Breast epithelium (tissue), 4 donors: ENCODE measurements at places on chromosomes 11 and 22.
A peak's percentile ranks its signal among the peaks of the same experiment; 100 is the strongest.

DNA sequence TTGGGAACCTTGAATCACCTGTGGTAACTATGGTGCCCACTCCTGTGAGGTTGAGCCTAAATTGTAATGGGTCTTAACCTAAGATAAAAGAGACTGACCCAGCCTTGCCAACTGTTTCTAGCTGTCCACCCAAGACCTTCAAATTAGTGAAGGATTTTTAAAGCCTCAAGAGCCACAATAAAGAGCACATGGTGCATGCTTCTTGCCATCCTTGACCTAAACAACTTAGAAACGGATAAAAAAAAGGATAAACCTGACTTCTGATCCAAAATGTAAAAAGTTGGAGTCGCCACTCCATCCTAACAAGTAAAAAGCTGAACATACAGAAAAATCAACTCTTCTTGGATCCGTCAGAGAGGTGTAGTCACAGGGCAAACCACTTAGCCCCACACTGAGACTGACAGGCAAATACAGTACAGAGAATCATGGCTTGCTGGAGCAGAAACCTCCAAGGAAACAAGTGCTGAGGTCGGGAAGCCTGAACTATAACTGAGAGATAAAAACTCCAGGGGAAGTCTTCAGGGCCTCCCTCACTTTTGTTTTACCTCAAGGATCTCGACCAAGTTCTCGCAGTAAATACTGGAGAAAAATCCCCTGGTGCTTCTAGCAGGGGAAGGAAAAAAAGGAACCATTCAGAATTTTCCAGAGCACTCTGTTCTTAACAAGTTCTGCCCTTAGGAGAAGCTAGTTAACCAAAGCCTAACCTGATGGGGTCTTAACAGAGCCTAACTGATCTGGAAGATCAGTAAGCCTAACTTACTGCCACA lies 16.3 kb downstream of the ENTHD1 start:
- no peak for DNase-seq

DNA sequence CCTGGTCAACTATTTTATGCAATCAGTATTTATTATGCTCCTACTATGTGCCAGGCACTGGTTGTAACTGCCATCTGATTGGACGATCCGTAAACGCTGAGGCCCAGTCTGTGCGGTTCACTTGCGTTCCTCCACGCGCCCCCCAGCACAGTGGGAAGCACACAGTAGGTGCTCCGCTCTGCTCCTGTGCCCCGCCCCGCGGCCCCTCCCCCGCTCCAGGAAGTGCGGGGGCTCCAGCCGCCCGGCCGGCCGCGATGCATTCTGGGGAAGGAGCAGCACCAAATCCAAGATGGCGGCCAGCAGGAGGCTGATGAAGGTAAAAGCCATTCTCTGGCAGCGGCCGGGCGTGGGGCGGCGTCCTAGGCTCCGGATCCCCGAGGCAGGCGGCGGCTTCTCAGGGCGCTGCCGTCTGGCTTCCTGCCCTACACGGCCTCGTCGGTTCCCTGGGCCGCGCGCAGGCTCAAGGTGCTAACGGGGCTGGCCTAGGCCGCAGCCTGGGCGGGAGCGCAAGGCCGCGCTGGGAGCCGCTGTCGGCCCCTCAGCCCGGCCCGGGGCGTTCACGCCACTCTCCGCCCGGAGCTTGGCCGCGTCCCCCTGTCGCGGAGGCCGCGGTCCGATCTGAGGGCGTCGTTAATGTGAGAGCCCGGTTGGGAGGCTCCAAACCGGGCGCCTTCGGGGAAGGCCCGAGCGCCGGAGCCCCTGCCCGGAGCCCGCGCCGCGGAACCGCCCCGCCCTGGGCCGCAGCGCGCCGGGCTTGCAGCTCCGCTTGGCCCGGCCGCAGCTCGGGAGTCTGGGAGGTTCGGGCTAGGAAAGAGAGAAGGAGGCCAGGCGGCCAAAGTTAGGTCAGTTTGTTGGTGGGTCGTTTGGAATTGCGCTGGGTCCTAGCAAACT lies at the start of gene UBE2L3:
Gene UBE2L3 (plus strand): TSS at position 259 of the 891 bp plus-strand sequence. CDS start 31 bp downstream, at position 290.
- peak; percentile 81 for DNase-seq

DNA sequence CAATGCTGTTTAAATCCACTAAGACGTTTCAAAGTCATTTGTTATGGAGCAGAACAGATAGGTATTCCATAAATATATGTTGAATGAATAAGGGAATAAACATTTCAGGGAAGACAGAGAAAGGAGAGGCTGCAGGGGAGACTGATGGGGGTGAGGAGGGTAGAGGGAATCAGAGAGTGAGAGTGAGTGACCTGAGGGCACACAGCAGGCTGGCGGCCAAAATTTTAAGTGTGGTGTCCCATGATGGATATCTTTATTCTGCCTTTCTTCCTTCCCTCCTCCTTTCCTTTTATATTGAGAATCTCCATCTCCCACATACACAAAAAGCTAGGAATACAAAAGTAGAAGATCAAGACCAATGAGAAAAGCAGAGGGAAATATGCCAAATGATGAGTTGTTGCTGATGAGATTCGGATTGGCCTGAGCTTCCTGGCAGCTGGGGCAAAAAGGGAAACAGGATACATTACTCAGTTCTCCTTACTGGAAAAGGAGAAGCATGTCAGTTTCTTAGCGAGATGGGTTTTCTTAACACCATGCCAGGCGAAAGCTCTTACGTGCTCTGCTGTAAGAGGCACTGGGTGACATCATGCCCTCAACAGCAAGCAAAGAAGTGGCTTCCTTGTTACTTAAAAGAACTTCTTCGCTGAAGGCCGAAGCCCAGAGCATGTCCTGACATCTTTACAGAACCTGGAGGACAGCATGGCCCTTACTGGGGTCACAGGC lies 11.2 kb upstream of the CYTH4 start:
- no peak for DNase-seq

DNA sequence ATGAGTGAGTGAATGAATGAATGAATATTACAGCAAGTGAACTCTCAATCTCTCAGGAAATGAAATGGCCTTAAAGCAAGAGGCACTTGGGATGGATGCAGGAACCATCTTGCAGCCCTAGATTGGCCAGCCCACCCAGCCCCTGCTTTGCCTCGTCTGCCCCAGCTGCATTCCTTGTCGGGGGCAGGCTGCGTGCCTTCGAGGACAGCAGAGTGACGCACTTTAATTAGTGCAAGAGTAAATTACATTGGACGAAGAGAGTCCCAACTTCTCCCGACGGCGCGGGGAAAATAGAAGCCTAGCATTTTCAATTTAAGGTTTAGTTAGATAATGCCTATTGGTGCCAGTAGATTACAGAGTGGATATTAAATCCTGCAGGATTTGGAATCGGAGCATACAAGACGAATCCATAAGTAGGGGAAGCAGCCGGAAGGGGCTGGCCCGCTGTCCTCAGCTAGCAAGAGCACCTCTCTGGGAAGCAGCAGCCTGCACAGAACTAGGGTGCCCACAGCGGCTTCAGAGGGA lies 33.8 kb downstream of the TRIM29 start:
- no peak for DNase-seq

GRCh38 chr11:119179983-119180382 lies 5.3 kb upstream of the NHERF4 start:
- no peak for DNase-seq

DNA sequence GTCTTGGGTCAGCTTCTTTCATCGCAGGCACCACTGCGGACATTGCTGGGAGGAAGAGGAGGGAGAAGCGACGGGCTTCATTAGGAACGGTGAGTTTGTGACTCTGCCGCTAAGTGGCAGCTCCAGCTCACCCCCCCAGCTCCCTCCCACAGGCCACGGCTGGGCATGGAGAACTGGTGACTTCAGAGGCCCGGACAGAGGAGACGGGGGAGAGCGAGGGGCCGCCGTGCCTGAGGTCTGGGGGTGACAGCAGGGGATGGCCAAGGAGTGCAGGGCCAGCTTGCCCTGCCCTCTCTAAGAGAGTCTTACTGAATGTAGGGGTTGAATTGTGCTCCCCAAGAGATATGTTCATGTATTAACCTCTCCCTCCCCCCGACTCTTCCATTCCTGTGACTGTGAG lies 13.9 kb upstream of the NFAM1 start:
- DNase-seq, result no peak

- DNase-seq, result no peak
Measured at GRCh38 chr22:18977824-18978425, 41.8 kb upstream of the PRODH start.

DNA sequence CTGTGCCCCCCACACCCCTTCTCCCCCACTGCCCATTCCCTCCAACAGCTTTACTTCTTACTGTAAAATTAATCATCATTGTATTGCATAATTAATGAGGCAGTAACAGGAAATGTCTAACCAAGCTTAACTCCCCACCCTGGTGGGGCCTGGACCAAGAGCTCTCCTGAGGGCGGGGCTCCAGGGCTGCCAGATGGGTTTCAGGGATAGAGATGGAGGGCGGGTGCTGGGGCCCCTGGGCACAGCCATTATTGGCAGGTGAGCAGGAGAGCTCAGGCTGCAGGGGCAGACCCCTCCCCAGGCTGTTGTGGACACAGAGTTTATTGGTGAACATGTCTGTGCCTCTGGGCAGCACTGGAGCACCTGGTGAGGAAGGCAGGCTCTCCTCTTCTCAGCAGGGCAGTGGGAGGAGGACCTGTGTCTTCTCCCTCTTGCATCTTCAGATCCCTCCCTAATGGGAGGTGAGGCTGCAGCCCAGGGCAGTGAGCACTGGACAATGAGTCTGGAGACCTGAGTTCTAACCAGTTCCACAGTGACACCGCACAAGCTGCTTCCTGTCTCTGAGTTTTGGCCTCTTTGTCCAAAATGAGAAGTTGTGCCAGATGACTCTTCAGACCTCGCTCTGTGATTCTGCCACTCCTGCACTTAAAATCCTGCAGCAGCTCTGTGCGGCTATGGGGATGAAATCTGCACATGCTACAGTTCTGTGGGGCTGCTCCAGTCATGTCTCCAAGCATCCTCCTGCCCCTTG lies 233.3 kb downstream of the CEP164 start:
- DNase-seq, result no peak

- DNase-seq, result no peak
Measured at GRCh38 chr11:109033627-109034338, 368.9 kb downstream of the DDX10 start.

- peak; percentile 48 for DNase-seq
Measured at GRCh38 chr22:48490500-48491411, 1336.9 kb downstream of the BRD1 start.

GRCh38 chr11:92500453-92500852 lies 275.8 kb downstream of the FAT3 start:
- DNase-seq, result no peak

- DNase-seq, result peak; percentile 99
Measured at GRCh38 chr11:64916775-64917662, at the start of gene ATG2A. TSS of gene ATG2A (minus strand) at chr11:64917209. CDS start at chr11:64917135, 74 bp downstream.

GRCh38 chr11:96043291-96043690 lies 119.4 kb upstream of the MTMR2 start:
- no peak for DNase-seq

- DNase-seq, result no peak
Measured at GRCh38 chr11:134349109-134349801, 17.5 kb downstream of the GLB1L2 start.

- DNase-seq, result no peak
Measured at GRCh38 chr11:101668236-101668635, 84.4 kb upstream of the TRPC6 start.

GRCh38 chr11:128279866-128280265 lies 307.5 kb downstream of the ETS1 start:
- DNase-seq, result no peak

- DNase-seq, result no peak
Measured at GRCh38 chr11:1150116-1150515, 7.6 kb upstream of the MUC5AC start.

DNA sequence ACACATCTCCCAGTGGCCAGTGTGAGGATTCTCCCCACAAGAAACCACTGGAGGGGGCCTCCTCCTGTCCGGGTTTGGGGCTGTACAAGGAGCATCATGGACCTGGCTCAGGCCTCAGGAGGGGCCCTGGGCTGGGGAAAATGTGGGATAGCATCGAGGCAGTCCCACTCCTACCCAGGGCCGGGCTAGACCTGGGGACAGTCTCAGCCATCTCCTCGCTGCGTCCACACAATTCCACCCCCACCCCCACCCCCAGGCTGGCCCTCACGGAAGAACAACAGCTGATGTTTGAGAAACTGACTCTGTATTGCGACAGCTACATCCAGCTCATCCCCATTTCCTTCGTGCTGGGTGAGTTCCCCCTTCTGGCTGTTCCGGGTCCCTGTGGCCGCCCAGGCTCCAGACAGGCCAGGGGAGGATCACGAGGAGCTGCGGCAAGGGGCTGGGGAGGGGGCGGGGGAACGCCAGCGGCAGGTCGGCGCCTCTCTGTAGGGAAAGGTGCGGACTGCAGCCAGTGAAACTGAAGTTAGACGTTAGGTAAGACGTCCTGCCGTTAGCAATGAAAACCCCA lies 4.8 kb downstream of the BEST1 start:
- DNase-seq, result peak; percentile 64

DNA sequence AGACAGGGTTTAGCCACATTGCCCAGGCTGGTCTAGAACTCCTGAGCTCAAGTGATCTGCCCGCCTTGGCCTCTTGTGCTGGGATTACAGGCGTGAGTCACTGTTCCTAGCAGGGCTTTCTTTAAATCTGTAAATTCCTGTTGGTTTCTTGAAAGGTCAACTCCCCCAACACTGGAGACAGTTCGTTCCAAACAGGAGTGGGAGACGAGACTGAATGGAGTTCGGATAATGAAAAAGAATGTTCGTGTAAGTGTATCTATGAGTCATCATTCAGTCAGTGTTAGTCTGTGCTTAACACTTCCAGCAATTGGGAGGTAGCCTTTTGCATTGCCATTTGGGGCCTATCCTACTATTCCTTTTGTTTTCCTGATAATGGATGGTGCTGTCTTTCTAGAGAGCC lies 10.0 kb upstream of the BACE1-AS start:
- DNase-seq, result no peak

DNA sequence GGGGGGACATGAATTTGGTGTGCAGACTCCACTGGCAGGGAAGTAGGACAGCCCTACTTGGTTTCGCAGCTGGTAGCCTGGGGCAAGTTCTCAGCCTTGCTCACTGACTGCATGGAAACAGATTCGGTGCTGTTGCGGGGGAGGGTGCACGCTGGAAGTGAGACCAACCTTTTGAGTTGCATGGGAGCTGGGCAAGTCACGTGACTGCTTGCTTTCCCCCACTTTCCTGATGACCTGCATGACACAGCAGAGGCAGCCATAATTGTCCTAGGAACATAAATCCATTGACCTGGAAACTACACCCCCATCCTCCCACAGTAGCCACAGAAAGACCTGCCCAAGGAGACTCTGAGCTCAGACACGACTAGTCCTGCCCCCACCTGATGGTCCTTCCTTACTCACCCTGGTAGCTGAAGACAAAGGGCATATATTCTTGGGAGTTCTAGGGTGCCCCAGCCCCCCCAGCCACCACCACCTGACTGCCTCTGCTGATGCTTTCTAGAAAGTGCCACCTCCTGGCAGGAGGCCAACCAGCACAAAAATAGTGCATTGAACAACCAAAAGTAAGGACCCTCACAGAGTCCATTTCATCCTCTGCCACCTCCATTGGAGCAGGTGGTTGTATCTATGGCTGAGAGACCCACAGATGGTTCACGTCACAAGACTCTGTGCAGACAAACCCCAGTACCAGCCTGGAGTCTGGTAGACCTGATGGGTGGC lies 4.1 kb upstream of the HBG2 start:
- no peak for DNase-seq

GRCh38 chr22:41782316-41782715 lies 18.2 kb upstream of the CCDC134 start:
- no peak for DNase-seq
